Vagina (tissue), 2 donors: ENCODE measurements at places on chromosomes 2 and 18. TPM values are rescaled to one million over a fixed set of nuclear protein-coding genes. Genes with fewer than 3 reads are reported as not detected.

DNA sequence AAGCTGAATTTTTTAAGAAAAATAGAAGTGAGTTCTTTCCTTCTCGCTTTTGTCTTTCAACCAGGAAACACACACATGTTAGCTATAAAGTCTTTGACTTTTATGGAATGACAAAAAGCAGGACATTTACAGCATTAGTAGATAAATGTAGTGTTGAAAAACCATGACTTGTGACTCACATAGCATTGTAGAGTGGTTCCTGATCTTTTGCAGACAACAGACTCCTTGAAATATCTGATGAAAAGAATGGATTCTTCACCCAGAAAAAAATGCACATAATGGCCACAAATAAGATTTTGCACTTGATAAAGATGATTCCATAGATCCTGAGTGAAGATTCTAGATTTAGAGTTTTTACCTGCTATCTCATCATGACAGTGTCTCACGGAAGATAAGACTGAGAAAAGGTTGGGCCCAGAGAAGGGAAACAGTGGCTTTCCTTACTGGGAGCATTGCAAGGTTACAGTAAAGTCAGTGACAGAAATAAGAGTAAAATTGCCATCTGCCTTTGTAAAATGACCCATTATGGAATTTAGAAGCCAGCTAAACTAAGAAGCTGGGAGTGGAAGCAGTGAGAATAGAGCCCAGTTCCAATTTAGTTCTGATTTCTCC is 14.0 kb downstream of the SMARCAL1 start:
- peaks cover 71% of the 10 kb centered on the region for H3K36me3 ChIP-seq
- no peak overlapping the region for H3K27ac ChIP-seq
- H3K4me3 ChIP-seq: no peak overlapping the region
- DNase-seq: no peak
- H3K4me1 ChIP-seq: no peaks in the 10 kb centered on the region

- H3K27me3 ChIP-seq: no peaks in the 10 kb centered on the region
- peaks cover 14% of the 10 kb centered on the region for H3K4me1 ChIP-seq
- no peaks in the 10 kb centered on the region for H3K36me3 ChIP-seq
- no peak for DNase-seq
- no peak overlapping the region for H3K27ac ChIP-seq
These were observed 56.1 kb upstream of the FHL2 start for GRCh38 chr2:105454801-105455485.

DNA sequence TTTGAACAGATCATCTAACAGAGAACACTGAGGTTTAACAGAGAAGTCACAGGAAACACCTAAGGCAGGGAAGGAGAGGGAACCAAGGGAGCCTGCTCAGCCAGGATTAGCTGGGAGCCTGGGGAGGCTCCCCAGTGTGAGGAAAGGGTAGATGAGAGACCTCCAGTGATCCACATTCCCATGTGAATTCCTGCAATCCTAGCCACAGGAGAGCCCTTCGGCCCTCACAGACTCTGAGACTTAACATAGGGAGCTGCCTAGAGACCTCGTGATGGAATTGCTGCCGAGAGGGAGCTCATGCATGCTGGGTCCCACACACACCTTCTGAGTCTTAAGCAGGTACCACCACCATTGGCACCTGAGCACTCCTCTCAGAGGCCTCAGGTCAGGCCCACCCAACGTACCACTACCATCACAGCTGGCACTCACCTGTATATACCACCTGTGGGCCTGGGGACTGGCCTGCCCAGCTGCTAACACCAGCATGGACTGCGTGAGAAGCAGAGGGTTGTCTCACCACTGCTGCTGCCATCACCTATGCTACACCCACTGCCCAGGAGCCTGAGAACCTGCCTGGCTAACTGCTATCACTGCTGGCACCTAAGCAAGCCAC is 225.9 kb upstream of the RASGRP3 start:
- H3K27me3 ChIP-seq: no peaks in the 10 kb centered on the region
- no peaks in the 10 kb centered on the region for H3K4me1 ChIP-seq
- H3K27ac ChIP-seq: no peak overlapping the region
- no peak for DNase-seq
- no peak overlapping the region for H3K4me3 ChIP-seq

Gene FOXI3
- not detected for total RNA-seq

GRCh38 chr2:49129034-49129433 is 25.3 kb downstream of the FSHR start:
- H3K27ac ChIP-seq: no peak overlapping the region
- no peaks in the 10 kb centered on the region for H3K36me3 ChIP-seq
- no peaks in the 10 kb centered on the region for H3K4me1 ChIP-seq
- H3K4me3 ChIP-seq: no peak overlapping the region
- no peak for DNase-seq

- H3K27me3 ChIP-seq: no peaks in the 10 kb centered on the region
- no peak for DNase-seq
- H3K36me3 ChIP-seq: no peaks in the 10 kb centered on the region
- no peak overlapping the region for H3K27ac ChIP-seq
- no peak overlapping the region for H3K4me3 ChIP-seq
- H3K4me1 ChIP-seq: no peaks in the 10 kb centered on the region
These were observed 10.6 kb upstream of the POMC start for GRCh38 chr2:25178976-25179375.

GRCh38 chr2:208370881-208371633 is 35.5 kb upstream of the PTH2R start:
- H3K4me3 ChIP-seq: no peak overlapping the region
- H3K4me1 ChIP-seq: no peaks in the 10 kb centered on the region
- H3K36me3 ChIP-seq: no peaks in the 10 kb centered on the region
- no peaks in the 10 kb centered on the region for H3K27me3 ChIP-seq
- no peak for DNase-seq
- H3K27ac ChIP-seq: no peak overlapping the region

- no peaks in the 10 kb centered on the region for H3K27me3 ChIP-seq
- H3K4me1 ChIP-seq: no peaks in the 10 kb centered on the region
- DNase-seq: no peak
- H3K27ac ChIP-seq: no peak overlapping the region
These were observed 2183.6 kb upstream of the CELF4 start for GRCh38 chr18:39749154-39749553.

GRCh38 chr2:174383796-174384195 is 11.7 kb upstream of the SCRN3 start:
- H3K27me3 ChIP-seq: no peaks in the 10 kb centered on the region
- DNase-seq: no peak

- no peaks in the 10 kb centered on the region for H3K27me3 ChIP-seq
- no peak for DNase-seq
- H3K4me3 ChIP-seq: no peak overlapping the region
- H3K27ac ChIP-seq: no peak overlapping the region
These were observed 355.5 kb downstream of the RAD51AP2 start for GRCh38 chr2:17162713-17163112.

DNA sequence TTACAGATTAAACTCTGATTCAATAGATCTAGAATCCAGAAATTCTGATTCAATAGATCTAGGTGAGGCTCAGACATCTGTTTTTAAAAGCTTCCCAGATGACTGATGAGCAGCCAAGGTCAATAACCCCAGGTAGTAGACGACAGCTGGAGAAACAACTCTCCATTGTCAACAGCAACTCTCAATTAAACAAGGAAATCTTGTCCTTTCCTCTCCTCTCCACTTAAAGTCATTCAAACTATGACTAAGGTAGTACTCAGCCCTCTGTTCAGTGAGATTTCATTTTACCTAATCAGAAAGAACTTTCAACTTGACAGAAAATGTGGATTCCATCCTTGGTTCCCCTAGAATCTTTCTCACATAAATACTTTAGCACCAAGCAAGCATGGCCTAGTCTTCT is 94.6 kb upstream of the SCG2 start:
- H3K27ac ChIP-seq: no peak overlapping the region
- no peaks in the 10 kb centered on the region for H3K4me1 ChIP-seq
- no peak for DNase-seq

Gene PLEK
- 4.4 TPM for total RNA-seq

DNA sequence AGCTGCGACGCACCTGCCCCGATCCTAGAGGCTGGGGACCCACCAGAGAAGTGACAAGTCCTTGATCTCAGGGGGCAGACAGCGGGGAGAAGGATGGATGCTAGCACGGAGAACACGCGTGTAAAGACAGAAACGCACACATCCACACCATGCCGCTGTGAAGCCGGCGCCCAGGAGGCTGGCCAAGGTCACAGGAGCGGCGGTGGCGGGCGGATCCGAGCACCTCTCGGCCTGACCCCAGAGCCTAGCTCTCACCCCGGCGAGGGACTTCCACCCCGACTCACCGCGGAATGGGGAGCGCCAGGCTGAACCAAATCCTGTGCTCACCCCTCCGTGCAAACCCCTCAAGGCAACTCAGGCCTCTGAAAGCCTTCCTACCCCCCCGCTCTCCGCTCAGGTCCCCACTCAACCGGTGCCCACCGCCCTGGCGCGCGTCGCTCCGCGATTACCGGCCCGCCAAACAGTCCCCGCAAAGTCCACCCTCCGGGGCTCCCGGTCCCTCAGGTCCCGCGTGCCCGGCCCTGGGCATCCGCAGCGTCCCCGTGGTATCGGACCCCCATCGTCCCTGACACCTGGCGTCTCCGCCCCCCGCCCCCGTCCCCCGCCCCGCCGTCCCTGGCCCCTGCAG is 460 bp upstream of the LRRFIP1 start:
- no peaks in the 10 kb centered on the region for H3K36me3 ChIP-seq
- H3K27ac ChIP-seq: peak overlapping the region; percentile 87
- no peak for DNase-seq
- H3K4me1 ChIP-seq: peaks cover 13% of the 10 kb centered on the region
- no peaks in the 10 kb centered on the region for H3K27me3 ChIP-seq

DNA sequence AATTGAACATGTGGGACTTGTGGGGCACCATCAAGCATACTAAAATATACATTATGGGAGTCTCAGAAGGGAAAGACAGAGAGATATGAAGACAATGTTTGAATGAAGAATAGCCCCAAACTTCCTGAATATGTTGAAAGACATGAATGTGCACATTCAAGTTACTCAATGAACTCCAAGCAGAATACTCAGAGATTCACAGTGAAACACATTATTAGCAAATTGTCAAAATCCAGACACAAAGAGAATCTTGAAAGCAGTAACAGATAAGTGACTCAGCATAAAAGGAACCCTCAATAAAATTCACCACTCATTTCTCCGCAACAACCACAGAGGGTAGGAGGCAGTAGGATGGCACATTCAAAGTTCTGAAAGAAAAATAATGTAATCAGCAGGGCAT is 8.8 kb downstream of the C2orf92 start:
- H3K36me3 ChIP-seq: no peaks in the 10 kb centered on the region
- DNase-seq: no peak
- H3K4me3 ChIP-seq: no peak overlapping the region

DNA sequence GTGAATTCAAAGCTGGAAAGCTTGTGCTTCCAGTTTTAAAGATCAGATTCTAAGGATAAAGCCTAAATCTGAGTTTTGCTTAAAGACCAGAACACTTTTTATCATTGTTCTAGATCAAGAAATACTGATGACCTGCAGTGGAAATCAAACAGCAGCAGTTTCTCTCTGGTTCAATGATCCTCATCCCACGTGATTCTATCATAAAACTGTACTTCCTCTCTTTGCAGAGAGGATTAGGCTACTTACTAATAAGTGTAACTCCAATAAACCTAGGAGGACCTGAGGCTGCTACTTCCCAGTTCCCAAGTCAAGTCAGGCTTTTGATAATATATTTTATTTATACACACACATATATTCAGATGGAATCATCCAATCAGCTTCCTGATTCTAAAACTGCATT is 81.9 kb downstream of the TCF4 start:
- no peak overlapping the region for H3K4me3 ChIP-seq
- DNase-seq: no peak
- H3K36me3 ChIP-seq: no peaks in the 10 kb centered on the region

Gene CMPK2
- 5.6 TPM for total RNA-seq

DNA sequence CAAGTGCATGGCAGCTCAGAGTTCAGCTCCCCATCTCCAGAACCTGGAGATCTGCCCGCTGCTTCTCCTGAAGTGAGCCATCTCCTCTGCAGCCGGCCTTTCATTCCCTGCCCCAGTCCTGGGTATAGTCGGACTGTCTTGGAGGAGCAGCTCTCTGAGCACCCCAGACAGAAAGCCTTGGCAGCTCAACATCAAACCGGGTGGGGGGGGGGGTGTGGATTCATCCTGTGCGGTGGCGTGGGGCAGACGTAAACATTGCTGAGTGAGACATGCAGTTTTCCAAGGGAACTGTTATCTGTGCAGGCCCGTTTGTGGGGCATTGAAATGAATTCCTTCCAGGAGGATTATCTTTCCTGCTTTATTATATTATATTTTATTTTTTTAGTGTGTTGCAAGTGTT is 125.9 kb upstream of the MYCN start:
- no peak for DNase-seq
- H3K27me3 ChIP-seq: no peaks in the 10 kb centered on the region
- H3K4me3 ChIP-seq: no peak overlapping the region
- H3K27ac ChIP-seq: no peak overlapping the region
- no peaks in the 10 kb centered on the region for H3K36me3 ChIP-seq

DNA sequence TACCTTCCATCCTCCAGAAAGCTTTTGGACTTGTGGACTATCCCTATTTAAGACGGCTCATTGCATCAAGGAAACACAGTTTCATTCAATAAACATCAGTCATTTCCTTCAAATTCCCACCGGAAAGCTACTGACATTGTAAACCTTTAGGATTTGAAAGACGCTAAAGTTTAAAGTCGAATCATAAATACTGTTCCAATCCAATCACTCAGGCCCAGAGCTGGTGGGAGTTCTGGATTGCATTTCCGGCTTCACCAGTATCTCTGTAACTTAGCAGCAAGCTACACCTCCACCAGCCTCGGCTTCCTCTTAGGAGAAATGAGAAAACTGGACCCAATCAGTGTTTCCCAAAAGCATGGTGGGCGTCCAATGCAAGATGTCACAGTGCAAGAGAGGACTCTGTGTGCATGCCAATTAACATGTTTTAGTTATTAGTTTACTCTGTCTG is 1.6 kb downstream of the WDFY1 start:
- peak overlapping the region; percentile 96 for H3K27ac ChIP-seq
- H3K36me3 ChIP-seq: no peaks in the 10 kb centered on the region
- no peak for DNase-seq

DNA sequence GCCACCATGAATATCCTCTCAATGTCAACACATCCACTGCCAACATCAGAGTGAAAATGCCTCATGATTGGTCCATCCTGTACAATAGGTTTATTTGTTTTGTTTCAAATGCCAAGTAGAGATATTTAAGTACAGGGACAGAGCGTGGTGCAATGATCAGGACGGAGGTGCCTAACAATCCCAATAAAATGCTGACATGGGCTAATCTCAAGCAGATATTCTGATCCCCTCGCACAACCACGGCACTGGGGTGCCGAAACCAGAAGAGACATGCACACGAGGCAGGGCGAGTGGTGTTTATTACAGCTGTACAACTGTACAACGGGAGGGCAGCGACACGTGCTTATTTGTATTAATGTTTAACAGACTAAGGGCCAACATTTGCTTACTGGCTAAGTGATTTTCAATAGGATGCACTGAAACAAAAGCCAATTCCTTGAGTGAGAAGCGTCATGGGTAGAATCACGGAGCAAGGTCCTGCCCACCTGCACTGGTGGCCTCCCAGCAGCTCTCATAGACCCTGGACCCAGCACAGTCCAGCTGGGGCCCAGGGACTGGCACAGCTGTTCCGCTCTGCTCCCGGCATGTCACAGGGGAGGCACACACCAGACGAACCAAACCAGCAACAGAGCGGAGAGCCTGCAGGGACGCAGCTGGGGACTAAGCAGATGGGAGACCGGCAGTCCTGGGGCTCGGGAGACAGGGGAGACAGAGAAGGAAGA is 101.4 kb downstream of the HDAC4 start:
- no peak overlapping the region for H3K27ac ChIP-seq
- no peak for DNase-seq
- H3K4me1 ChIP-seq: peaks cover 59% of the 10 kb centered on the region
- no peaks in the 10 kb centered on the region for H3K36me3 ChIP-seq
- no peak overlapping the region for H3K4me3 ChIP-seq
- H3K27me3 ChIP-seq: no peaks in the 10 kb centered on the region

Gene NT5DC4
- not detected for total RNA-seq

GRCh38 chr2:179555691-179556283 is 291.2 kb upstream of the SESTD1 start:
- H3K4me3 ChIP-seq: no peak overlapping the region
- H3K27ac ChIP-seq: no peak overlapping the region
- no peak for DNase-seq
- no peaks in the 10 kb centered on the region for H3K4me1 ChIP-seq
- no peaks in the 10 kb centered on the region for H3K27me3 ChIP-seq
